ENCODE measurements at places on chromosomes 13 and 19.

DNA sequence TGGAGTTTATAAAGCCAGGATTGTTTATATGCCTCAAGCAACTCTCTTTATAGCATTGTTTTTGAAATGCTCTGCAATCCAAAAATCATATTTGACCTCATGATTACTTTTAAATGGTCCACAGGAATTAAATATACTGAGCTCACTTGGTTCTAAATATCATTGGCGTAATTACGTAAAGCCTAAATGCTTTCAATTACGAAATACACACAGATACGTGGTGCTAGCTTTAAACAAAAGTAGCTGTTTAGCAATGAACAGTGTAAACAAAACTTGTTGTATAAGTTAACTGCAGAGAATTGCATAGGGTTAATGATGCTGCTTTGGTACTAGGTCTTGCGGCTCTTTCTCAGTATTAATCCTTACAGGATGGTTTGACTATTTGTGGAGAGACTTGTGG lies 346.6 kb downstream of the COG6 start:
- DNase-seq = no peak

GRCh38 chr13:73800011-73800410 lies 334.2 kb downstream of the KLF12 start:
- DNase-seq = no peak

DNA sequence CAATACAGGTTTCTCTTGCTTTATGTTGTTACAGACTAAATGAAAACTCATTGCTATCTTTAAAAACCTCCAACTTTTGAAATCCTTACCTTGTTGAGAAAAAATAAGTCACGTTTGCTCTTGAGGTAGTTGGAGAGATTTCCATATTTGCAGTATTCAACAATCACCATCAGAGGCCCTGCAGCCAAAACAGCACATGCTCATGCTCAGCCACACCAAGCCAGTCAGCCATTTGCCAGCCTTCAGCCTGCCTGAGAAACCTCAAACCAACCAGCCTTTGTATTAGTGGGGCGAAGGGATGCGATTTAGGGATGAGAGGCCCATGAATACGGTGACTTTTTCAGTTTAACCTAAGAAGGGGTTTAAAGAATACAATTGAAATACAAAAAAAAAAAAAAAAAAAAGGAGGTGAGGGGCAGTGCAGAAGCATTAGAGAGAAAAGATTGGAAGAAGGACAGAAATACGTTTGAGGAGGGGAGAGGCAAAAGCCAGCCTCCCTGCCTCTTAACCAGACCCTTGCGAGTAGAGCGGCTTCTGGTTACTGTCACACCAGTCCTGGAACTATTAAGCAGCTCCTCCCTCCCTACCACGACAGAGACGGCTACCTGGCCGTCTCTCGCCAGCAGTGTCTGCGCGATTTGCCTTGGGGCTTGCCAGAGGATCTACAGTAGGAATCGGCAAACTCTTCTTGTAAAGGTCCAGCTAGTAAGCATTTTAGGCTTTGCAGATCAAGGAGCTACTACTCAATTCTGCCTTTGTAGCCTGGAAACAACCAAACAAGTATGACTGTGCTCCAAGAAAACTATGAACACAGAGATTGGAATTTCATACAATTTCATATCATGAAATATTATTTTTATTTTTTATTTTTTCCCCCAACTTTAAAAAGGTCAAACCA lies 167.3 kb downstream of the FLT1 start:
- DNase-seq = no peak

DNA sequence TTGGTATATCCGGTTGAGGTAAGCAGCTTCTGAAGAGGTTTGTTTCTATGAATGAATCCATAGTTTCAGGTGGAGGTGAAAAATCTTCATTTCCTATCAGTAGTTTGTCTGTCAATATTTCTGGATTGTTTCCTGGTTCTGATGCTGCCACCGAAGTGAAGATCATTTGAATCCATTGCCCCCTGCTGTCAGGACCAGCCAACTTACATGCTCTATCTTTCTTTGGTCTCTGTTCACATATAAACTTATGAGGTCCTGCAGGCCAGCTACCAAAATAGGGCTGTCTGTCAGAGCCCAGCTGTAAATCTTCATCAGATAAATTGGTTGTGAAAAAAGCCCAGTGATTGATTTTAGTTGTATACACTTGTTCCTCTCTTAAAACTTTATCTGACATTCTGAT lies 15.2 kb upstream of the N4BP2L1 start:
- no peak for DNase-seq

- DNase-seq = no peak
Observed at GRCh38 chr13:48891586-48891985, 84.1 kb upstream of the FNDC3A start.

DNA sequence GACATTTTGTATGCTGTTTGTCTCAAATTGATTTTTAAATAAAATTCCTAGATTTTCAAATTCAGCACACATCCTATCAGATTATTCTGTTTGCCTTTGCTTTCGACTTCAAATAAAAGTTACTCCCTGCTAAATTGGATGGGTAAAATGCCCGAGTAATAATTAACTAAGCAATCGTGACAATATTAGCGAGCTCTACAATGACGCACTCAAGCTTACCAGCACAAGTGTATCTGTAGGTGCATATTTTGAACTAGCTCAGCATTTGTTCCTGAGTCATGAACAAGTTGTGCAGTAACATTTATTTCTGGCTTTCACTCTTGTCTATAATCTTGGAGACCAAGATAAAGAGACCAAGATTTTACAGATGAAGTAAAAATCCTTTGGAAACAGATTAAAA lies 113.4 kb downstream of the UBL3 start:
- no peak for DNase-seq

DNA sequence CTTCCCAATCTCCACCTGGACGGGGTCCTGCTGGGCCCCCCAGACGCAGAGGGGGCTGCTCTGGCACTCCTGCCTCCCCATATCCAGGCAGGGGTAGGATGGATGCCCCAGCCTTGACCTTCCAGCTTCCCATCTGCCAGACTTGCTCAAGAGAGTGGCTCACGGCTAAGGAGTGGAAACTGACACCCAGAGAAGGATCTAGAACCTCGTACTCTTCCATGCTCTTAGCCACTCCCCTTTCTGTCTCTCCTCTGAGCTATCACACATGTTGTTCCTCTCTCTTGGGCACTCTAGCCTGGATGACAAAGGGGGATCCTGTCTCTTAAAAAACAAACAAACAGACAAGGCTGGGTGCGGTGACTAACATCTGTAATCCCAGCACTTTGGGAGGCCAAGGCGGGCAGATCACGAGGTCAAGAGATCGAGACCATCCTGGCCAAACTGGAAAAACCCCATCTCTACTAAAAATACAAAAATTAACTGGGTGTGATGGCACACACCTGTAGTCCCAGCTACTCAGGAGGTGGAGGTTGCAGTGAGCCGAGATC lies 12.2 kb upstream of the FUT5 start:
- no peak for DNase-seq

- no peak for DNase-seq
Observed at GRCh38 chr13:85332615-85333014, 466.6 kb downstream of the SLITRK6 start.

DNA sequence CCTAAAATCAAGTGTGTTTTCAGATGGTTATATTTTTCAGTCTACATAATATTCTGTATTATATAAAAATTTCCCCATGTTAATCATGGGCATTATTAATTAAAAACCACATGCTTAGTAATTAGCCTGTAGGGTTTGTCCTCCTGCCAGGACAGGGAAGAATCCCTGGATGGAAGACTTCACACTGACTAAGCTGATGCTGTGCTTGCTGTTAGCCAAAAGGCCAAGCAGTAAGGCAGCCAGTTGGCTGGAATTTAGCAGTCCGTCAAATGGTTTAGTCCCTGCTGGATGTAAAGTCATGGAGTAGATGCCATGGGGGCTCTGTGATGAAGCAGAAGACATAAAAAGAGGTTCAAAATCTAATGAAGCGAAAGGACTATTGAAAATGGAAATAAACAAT lies 168.0 kb upstream of the OBI1 start:
- DNase-seq = no peak

GRCh38 chr13:51783428-51784094 lies 20.4 kb downstream of the DHRS12 start:
- DNase-seq = no peak

- DNase-seq = no peak
Observed at GRCh38 chr19:52993342-52994178, 20.2 kb upstream of the ERVV-1 start.

DNA sequence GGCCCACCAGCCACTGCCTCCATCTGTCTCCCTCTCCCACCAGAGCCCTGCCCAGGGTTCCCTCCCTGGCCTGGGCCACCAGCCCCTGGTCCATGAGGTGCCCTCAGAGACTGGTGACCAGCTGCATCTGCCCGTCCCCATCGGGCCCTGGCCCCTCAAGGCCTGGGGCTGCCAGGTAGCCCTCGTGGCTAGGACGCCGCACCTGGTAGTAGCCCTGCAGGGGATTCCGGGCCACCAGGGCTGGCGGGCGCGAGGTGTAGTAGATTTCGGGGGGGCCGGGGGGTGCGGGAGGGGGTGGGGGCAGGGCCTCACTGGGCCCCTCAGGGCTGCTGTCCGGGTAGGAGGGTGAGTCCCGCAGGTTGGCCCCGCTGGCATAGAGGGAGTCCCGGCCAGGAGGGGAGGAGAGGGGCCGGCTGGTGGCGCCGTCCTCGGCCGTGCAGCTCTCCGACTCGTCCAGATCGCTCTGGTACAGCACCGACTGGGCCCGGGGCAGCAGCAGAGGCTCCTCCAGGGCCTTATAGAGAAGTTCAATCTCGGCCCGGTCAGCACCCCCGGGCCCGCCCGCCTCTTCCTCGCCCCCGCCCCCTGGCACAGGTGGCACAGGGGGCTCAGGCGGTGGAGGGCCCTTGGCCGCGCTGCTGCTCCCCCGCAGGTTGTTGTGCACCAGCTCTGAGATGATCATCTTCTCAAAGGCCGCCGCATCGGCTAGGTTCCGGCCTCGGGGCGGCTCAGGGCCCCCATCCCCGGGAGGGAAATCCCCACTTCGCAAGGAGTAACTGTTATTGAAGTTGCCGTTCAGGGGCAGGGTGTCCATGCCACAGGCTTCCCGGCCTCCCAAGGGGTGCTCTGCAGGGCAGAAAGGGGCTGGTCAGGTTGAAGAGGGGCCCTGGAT lies 14.6 kb upstream of the ASF1B start:
- DNase-seq = no peak

DNA sequence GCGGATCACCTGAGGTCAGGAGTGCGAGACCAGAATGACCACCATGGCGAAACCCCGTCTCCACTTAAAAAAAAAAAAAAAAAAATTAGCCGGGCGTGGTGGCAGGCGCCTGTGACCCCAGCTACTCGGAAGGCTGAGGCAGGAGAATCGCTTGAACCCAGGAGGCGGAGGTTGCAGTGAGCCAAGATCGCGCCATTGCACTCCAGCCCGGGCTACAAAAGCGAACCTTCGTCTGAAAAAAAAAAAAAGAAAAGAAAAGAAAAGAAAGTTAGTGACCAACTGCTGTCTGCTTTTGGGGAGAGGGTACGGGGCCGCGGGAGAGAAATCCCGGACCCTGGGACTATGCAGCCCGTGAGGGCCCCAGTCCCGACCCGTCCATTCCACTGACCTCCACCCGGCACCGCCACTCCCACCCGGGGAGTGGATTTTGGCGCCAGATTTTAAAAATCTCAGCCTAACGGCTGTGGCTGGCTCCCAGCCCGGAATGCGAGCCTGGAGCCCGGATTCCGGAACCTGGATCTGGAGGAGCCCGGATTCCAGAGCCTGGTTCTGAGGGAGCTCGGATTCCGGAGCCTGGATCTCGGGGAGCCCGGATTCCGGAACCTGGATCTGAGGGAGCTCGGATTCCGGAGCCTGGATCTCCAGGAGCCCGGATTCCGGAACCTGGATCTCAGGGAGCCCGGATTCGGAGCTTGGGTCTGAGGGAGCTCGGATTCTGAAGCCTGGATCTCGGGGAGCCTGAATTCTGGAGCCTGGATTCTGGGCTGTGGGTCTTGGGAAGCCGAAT lies 6.1 kb upstream of the LMNB2 start:
- DNase-seq = no peak

DNA sequence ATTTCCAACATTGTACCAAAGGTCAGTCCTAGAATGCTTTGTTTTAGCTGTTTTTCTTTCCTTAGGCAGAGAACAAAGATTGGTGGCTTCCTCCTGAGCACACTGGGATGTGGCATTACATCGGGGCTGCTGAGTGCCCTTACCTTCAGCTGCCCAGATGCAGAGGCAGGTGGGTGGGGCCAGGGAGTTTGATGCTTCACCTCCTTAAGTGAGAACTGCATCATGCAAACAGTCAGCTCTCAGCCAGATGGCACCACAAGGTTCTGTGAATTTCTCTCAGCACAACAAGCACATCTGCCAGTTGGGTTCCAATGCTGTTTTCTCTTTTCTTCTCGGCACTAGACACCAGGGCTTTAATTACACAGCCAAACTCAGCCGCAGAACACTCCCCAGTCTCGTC lies 87.4 kb upstream of the UBL3 start:
- DNase-seq = no peak

All from vagina (tissue), 2 donors.